ENCODE measurements at places on chromosomes 3 and 15.
A peak's percentile ranks its signal among the peaks of the same experiment; 100 is the strongest.

GRCh38 chr3:22609139-22609538, 594.0 kb upstream of the UBE2E2 start:
- DNase-seq: no peak

GRCh38 chr15:25691544-25692430, 171.3 kb downstream of the ATP10A start:
- no peak for DNase-seq

- DNase-seq: no peak
These were observed 689.3 kb upstream of the CCDC54 start for GRCh38 chr3:106687905-106688304.

DNA sequence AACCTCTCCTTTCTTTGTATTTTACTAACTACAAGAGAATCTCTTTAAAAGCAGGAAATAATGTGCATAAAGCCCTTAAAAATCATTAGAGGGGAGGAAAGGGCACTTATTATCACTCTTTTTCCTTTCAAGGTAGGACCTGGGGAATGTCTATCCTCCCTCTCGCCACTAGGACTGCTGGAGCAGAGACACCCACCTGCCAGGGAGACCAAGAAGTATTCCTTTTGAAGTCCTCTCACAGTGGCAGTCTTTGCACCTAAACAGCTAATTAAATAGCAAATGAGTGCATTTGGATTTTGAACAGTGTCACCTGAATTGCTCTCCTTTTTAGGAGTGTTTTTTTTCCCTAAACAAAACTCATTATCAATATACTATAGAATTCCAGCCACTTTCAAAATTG, 874.1 kb downstream of the ZPLD1 start:
- no peak for DNase-seq

DNA sequence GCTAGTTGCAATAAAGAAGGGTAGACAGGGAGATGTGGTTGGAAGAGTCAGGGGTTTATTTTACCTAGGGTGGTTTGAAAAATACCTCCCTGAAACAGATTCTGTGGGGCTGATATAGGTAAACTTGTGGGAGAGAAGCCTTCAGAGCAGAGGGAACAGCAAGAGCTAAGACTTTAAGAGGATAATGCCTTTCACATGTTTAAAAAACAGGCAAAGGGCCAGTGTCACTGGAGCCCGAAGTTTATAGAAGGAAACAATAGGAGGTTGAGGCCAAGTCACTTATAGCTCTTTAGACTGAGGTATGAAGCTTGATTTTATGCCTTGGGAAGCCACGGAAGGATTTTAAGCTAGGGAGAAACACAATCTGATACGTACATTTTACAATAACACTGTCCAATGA, 448.7 kb downstream of the TAFA4 start:
- no peak for DNase-seq

DNA sequence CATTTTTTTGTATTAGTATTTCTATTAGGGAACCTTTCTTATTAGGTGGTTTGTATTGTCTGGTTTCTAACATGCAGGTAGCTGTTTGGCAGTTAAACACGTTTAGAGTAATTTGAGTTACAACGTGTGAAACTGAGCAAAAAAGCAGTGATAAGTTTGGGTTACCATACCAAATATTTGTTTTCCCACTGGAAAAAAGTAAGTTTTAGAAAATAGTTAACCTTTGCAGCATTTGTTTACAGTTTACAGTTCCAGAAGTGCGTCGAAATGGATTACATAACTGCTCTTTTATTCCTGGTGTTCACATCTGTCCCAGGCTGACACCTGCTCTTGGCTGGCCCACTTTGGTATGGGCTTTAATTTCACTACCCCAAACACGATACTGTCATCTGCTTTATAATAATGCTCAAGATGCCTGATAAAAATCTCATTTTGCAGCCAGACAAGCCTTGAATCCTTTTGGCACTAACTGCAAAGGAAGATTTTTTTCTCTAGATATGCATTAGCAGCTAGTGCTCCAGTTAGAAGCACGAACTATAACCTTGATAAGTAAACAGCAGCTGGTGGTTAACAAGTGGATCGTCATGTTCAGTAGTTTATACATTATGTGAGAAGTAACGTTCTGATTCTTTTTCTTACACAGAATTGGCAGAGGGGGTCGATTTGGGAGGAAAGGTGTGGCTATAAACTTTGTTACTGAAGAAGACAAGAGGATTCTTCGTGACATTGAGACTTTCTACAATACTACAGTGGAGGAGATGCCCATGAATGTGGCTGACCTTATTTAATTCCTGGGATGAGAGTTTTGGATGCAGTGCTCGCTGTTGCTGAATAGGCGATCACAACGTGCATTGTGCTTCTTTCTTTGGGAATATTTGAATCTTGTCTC, 5.3 kb downstream of the EIF4A2 start:
- DNase-seq: no peak

DNA sequence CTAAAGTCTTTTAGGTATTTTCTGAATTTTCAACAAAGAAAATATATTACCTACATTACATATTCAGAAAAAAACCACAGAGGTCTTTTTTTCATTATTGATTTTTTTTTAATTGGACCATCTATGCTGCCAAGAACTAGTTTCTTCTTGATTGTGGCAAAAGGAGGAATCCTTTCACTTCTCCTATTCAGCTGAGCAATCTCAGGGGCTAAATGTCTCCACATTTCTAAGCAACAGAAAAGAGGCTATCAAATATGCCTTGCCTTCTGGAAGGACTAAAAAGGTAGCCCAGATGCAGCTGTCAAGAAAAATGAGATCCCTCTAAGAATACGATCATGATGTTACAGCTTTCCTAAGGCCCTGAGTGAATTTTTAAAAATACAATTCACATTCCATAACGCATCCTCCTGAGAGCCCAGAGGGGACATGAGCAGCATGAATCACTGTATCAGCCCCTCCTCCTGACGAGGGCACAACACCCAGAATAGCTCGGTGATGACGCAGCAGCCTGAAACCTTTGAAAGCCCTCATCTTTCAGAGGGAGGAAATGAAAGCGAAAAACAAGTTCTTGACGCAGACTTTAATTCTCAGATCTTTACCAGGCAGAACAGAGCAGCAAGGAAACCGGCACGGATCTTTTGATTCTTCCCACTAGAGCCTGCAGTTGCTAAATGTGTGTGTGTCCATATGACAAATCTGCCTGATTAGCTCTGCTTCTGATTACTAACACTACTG, 24.6 kb downstream of the RUBCN start:
- peak; percentile 85 for DNase-seq

DNA sequence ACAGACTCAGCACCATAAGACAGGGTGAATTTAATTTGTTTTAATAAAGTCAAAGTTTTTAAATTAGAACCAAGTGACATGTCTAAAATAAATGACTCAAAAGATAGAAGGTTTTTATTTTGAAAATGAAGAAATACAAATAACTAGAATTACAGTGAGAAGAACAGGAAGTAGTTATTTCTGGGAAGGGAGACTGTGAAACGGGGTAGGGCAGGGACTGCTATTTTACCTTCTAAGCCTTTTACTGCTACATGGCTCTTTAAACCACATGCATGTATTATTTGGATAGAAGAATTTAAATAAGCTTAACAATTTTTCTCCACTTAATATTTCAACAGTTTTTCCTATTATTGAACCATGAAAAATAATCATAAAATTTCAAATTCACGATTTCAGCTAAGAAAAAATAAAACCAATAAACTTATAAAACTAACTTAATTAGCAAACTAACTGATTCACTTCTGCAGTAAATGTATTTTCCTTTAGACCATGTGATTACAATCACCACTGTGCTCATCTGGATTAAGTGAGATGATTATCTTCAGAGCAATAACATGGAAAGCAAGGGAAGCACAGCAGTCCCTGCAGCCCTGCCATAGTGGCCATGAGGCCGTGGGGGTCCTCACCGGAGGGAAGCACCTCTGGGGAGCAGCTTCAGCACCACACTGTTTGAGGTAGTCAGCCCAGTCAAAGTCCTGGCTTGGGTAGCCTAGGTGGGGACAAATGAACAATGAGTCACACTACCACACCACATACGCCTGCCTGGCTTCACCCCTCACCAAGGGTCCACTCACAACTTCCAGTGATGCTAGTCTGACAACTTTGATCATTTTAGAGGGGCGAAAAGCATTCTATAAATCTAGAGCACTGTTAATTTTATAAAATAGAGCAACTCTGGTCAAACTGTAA, 28.3 kb upstream of the STIMATE start:
- no peak for DNase-seq

GRCh38 chr15:74201710-74202420, 722 bp downstream of the STRA6 start:
- DNase-seq: no peak

DNA sequence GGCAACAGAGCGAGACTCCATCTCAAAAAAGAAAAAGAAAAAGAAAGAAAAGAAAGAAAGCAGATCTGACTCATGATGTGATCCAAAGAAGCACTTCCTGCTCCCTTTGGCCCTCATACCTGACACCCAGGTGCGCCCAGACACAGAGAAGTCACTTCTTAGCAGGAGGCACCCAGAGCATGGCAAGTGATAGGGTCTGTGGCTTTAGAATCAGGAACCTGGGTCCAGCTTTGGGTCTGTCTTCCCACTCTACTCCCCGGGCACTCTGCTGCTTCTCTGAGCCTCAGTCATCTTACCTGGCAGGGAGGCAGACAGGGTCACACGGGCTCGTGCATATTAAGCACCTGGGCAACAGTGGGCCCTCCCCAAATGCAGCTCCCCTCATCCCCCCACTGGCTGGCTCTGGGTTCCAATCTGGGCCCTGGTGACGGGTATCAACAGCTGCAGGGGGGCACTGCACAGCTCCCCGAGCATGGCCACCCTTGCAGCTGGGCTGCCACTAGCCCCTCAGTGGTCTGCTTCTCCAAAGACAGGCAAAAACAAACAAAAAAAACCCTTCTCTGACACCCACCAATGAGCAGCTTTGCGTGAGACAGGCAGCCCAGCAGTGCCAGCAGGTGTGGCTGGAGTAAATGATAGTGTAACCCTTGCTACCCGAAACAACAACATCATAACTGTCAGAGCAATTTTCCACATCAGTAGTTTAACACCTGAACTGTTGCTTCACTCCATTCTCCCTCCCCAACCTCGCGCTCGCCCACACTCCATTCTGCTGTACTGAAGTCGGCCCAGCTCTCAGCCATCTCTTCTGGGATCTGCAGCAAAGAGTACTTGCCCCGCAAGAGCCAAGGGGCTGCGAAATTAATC, 99.8 kb downstream of the MEGF11 start:
- DNase-seq: no peak

DNA sequence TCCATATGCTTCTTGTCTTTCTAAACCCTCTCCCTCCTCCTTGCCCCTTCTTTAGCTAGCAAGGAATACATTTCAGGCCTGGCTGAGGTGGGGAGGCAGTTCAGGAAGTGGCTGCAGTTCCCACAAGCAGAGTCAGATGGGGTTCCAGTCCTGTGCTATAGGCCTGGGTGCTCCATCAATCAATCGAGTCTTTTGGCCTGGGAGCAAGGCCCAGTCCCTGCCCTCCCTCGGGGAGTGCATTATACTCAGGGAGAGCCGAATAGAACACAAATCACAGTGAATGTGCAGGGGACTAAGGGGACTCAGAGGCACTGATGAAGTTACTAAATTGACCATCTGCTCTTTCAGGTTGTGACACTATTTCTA, 58.0 kb upstream of the HERC1 start:
- no peak for DNase-seq

GRCh38 chr3:160617636-160618035, 52.3 kb upstream of the KPNA4 start:
- no peak for DNase-seq

GRCh38 chr3:126982471-126983175, at the start of gene PLXNA1:
PLXNA1 (plus strand) TSS chr3:126983115; CDS start chr3:126988594, 5,479 bp downstream.
- peak; percentile 81 for DNase-seq

DNA sequence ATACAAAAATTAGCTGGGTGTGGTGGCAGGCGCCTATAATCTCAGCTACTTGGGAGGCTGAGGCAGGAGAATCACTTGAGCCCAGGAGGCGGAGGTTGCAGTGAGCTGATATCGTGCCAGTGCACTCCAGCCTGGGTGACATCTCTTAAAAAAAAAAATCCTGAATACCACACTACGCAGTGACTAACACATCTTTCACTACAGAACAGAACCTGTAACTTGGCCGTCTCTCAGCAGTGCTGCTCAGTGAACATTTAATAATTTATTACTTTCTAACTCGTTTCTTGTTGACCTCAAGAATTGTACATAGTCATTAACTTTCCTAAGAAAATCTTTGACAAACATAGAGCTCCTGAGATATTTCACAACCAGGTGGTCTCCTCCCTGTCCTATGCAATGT, 3.8 kb downstream of the GREM1 start:
- no peak for DNase-seq

- DNase-seq: no peak
These were observed 333.5 kb upstream of the AZI2 start for GRCh38 chr3:28682121-28682520.

DNA sequence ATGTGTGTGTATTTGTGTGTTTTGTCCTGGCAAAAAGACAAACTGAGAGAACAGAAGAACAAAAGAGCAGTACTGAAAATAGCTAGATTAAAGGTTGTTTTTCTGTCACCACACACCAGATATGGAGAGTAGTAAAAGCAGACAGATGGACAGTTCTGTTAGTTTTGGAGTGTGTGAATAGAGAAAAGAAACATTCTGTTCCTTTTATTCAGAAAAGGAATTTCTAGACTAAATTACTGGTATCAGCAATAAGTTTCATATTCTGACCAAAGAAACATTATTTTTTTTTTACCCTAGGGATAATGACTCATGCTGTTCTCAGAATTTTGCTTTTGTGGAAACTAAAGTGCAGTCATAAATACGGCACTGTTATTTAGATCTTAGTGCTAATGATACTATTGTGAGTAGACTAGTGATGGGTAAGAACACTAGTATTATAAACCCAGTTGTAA, 32.9 kb downstream of the PIK3CA start:
- no peak for DNase-seq

GRCh38 chr3:181839916-181840297, 128.2 kb downstream of the SOX2 start:
- no peak for DNase-seq

DNA sequence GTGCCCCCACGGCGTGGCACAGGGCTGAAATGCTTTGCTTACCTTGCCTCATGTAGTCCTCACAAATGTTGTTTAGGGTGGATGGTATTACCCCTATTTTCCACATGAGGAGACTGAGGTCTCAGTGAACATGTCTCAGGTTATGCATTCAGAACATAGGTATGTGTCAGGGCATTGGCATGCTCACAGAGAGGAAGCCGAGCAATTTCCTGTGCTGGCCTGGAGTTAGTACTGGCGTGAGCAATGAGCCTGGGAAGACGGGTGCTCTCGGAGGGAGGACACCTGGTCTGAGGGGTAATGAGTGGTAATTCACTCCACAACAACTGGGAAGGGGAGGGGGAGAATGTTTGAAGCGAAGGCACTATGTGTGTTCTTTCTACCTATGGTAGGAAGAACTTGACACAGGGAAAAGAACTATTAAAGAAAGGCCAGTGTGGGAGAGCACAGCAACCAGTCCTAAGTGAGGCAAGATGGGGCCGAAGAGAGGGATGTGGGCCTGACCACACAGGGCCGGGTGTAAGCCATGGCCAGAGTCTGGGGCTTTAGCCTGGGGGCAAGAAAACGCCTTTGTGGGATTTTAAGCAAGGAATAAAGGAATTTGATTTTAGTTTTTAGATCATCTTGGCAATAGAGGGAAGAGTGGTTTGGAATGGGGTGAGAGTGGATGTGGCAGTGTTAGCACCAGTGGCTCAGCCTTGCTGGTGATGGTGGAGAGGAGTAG, 4.9 kb upstream of the FAM131A start:
- DNase-seq: no peak

- DNase-seq: no peak
These were observed 1.1 kb downstream of the PLSCR2 start for GRCh38 chr3:146468234-146468633.

- no peak for DNase-seq
These were observed 31.8 kb downstream of the IQGAP1 start for GRCh38 chr15:90419738-90420406.

GRCh38 chr15:39580485-39581241, at the start of gene THBS1:
THBS1 (plus strand) TSS chr15:39581079; CDS start chr15:39581858, 779 bp downstream.
- DNase-seq: peak; percentile 46

GRCh38 chr3:187005827-187006481, 75.6 kb downstream of the ST6GAL1 start:
- no peak for DNase-seq
